Heart right ventricle (tissue), 16 donors: ENCODE measurements at places on chromosomes 3 and 15. TPM values are rescaled to one million over a fixed set of nuclear protein-coding genes. Genes with fewer than 3 reads are reported as not detected.

GCNT3 gene
- 0.37 TPM for polyA plus RNA-seq

PLS1 gene
- polyA plus RNA-seq, result 0.72 TPM

SIDT1 gene
- polyA plus RNA-seq, result 0.32 TPM

OXNAD1 gene
- 4.2 TPM for polyA plus RNA-seq
